WERI-Rb-1 (cell line): ENCODE measurements at places on chromosomes 12 and 14.

- DNase-seq: no peak
These were observed 90.3 kb downstream of the RFX4 start for GRCh38 chr12:106673141-106673540.

GRCh38 chr12:42099433-42099832 lies 45.2 kb downstream of the GXYLT1 start:
- DNase-seq: no peak

GRCh38 chr12:12121061-12121460 lies 50.3 kb downstream of the BCL2L14 start:
- no peak for DNase-seq

- no peak for DNase-seq
These were observed 206.8 kb upstream of the NUDT4 start for GRCh38 chr12:93170928-93171327.

DNA sequence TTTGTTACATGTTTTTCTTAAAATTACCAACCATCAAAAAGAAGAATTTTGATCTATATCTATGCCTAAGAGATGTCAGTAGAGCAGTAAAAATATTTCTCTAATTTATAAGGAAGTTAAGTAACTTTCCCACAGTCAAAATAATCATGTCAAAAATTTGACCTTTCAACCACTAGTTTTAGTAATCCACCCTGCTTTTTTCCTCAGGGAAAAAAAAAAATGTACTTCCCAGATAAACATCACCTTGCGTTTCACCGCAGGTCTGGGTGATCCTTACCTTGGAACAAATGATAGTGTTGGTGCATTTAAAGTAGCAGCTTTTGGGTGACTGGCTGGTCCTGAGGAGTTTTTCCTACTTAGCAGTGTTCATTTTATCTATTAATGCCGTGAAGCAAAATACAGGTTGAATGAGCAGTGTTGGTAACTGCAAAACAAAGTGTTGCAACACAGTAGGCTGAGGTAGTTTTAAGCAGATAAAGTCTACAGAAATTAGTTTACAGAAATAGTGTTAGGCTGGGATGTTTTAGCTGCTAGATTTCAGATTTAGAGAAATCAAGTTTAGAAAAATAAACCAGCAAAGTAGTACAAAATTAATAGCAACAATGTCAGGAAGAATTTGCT lies 137.2 kb upstream of the DNM1L start:
- DNase-seq: no peak

DNA sequence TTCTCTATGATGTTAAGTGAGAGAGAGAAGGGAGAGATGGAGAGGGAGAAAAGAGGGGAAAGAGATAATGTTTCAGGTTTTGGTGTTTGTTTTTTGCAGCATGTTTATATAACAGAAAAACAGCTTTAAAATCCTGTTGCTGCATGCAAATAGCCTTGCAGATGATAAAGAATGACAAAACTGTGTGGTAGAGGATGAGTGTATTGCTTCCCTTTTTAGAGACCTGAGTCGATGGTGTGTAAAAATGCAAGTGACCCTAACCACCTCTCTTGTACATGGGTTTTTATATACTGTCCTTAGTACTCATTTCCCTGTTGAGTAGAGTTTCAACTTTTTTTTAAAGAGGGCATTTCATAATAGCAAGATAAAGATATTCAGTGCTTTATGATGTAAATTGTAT lies 249.1 kb downstream of the AKAP6 start:
- no peak for DNase-seq

- DNase-seq: no peak
These were observed 745 bp upstream of the PPP1R36 start for GRCh38 chr14:64549016-64549415.

- no peak for DNase-seq
These were observed 471.5 kb downstream of the MED13L start for GRCh38 chr12:115806000-115806399.

- DNase-seq: peak; percentile 65
These were observed 195.8 kb upstream of the DIO3 start for GRCh38 chr14:101365329-101366158.

GRCh38 chr12:1080520-1081223 lies 89.6 kb downstream of the ERC1 start:
- no peak for DNase-seq

DNA sequence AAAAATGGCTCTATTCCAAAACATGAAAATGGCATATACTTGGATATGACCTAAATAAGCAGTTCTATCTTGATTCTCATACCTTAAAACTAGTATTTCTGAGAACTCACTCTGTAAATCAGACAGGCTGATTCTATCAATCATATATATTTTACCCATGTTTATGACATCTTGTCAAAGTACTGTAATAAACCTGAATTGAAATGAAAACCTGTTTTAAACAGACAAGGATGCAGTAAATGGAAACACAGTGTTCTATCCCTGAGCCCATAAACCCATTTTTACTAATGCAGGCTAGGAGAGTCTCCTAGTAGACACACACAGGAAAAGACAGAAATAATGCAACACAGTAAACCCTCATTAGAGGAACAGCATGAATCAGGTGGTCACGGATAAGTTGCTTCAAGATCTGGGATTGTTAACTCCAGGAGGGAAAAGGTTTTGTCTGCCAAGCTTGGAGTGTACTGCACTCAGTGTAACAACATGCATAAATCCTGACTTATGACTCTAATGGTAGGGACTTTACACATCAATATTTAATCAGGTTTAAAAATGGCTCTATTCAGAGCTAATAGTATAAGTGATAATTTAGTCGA lies 93.6 kb upstream of the CPNE8 start:
- DNase-seq: no peak

DNA sequence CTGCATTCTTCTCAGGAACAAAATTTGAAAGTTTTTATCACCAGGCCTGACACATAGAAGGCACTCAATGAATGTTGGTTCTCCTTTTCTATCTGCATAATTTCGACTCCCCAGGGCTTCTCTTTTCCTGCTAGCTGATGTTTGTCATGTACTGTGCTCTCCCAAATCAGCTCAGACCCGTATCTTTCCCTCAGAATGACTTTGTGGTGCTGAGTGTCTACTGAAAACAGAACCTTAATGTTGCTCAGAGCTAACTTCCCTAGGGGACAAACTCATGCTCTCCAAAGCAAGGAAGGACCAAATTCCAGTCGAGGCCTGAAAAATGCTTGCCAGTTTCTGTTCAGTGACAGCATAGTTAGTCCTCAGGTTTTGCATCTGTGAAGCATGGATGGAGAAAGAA lies 1.9 kb downstream of the ARHGDIB start:
- no peak for DNase-seq

- no peak for DNase-seq
These were observed 124.5 kb downstream of the ANO4 start for GRCh38 chr12:100919116-100919515.

- no peak for DNase-seq
These were observed 1012.8 kb upstream of the FBXO33 start for GRCh38 chr14:40445020-40445419.
